Liver (tissue), 10 donors: ENCODE measurements at places on chromosomes 3 and 15. TPM values are rescaled to one million over a fixed set of nuclear protein-coding genes. Genes with fewer than 3 reads are reported as not detected.

The CHCHD4 gene
- 7.7 TPM for total RNA-seq

The KLHL40 gene
- not detected for total RNA-seq

The SERPINI1 gene
- total RNA-seq = 1.3 TPM

The SLC41A3 gene
- total RNA-seq = 14.2 TPM

The HCN4 gene
- total RNA-seq = not detected

The FOXB1 gene
- not detected for total RNA-seq

The SEMA6D gene
- 4.5 TPM for total RNA-seq

The DLL4 gene
- 3.5 TPM for total RNA-seq
